ENCODE measurements at places on chromosomes 11 and 22. TPM values are rescaled to one million over a fixed set of nuclear protein-coding genes. Genes with fewer than 3 reads are reported as not detected.
A peak's percentile ranks its signal among the peaks of the same experiment; 100 is the strongest.

The PLAAT2 gene
- total RNA-seq: 0.29 TPM

DNA sequence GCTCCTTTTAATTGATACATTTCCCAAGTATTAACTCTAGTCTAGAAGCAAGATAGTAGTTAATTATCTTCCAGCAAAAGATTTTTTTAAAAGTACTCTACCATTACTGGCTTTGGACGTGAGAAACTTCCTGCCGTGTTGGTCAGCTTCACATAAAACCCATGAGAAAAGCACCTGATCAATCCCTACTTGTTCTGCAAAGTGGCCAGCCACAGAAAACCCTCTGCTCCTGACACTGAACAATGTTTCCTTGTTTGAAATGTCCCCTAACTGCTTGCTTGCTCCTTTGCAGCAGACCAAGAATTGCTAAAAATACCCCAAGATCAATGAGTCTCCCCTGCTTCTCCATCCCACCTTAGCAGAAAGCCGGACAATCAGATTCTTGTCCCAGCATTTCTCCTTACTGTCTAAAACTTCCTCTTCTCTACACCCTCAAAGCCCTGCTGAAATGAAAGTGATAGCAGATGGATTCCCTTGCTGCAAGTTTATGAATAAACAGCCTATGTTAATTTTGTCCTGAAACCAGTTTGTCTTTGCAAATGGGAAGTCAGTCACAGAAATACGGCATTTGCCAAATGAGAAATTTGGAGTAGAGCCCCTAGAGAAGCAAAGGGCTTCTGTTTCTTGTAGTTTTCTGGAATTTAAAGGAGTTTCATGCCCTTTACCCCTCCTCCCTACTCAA, 207.1 kb upstream of the ARHGAP20 start:
- no peak for DNase-seq

- DNase-seq: no peak
Observed at GRCh38 chr11:107740271-107740670, 28.4 kb upstream of the SLN start.

The FJX1 gene
- total RNA-seq: 0.17 TPM

The APBB1 gene
- total RNA-seq: 58.2 TPM

GRCh38 chr22:44625421-44625760, 76.6 kb upstream of the PRR5 start:
- DNase-seq: no peak

GRCh38 chr22:41541484-41541883, 2.8 kb downstream of the POLR3H start:
- DNase-seq: no peak

GRCh38 chr22:17562906-17563870, at the start of gene SLC25A18:
TSS of gene SLC25A18 (plus strand) at chr22:17563498. CDS start at chr22:17579945, 16,447 bp downstream.
- no peak for DNase-seq

DNA sequence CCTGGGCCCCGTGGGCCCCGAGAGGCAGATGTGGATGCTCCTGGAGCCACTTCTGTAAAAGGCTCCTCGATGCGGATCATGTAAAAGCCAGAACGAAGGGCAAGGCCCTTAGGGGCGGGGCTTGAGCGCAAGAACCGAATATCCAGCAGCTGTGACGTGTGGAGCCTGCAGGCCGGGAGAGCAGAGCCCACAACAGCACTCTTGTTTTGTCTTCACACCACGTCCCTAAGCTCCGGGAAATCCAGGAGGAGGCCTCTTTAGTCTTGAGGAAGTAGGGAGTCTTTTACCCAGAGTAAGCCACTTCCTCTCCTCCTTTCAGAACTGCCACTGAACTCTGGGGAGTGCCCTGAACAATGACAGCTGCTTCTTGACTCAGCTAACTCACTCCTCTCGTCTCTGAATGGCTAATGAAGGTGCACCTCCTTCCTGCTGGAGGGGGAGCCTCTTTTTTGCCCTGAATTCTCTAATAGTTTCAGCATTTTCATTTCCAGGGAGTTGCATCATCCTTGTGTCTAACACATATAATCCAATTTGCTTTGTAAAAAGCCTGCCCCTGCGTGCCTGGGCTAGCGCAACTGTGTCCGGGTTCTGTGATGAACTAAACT, 12.5 kb downstream of the L3MBTL2 start:
- DNase-seq: peak; percentile 67

DNA sequence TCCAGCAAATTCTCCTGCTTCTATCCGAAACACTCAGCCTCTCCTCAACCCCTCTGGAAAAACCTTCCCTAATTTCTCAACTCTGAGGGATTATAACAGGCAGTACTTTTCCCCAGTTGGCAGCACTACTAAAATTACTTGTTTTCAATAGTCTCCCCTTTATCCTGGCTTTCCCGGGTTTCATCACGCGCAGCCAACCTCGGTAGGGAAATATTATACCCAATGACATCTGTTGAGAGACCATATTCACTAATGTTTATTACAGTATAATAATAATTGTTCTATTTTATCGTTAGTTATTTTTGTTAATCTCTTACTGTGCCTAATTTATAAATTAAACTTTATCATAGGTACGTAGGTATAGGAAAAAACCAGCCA, 330 bp upstream of the POLD3 start:
- no peak for DNase-seq

The HBG2 gene
- total RNA-seq: not detected

- no peak for DNase-seq
Observed at GRCh38 chr11:23364076-23364475, 503.8 kb upstream of the CCDC179 start.

The GSTT2B gene
- total RNA-seq: not detected

- peak; percentile 26 for DNase-seq
Observed at GRCh38 chr11:34243600-34244464, 114.0 kb downstream of the ABTB2 start.

DNA sequence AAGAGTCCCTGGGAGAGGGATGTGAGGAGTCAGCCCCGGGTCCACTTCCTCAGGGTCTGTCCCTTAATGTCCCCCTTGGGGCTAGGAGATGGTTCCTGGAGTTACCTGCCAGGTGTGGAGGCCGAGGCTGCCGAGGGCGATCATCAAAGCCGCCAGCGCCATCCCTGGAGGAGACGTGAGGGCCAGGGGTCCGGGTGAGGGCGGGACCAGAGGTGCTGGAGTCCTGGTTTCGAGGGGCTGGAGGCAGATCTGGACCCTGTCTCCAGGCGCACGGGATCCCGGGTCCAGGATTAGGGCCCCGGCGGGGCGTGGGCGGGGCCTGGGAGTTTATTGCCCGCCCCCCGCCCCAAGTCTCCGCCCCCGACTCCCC, at the start of gene ART5:
Gene ART5, minus strand, starts transcription at position 292 of the 370 bp plus-strand sequence. Its CDS starts 130 bp downstream, at position 162.
- DNase-seq: no peak

- no peak for DNase-seq
Observed at GRCh38 chr22:50440544-50441249, 34.1 kb downstream of the SBF1 start.

The BRSK2 gene
- not detected for total RNA-seq

DNA sequence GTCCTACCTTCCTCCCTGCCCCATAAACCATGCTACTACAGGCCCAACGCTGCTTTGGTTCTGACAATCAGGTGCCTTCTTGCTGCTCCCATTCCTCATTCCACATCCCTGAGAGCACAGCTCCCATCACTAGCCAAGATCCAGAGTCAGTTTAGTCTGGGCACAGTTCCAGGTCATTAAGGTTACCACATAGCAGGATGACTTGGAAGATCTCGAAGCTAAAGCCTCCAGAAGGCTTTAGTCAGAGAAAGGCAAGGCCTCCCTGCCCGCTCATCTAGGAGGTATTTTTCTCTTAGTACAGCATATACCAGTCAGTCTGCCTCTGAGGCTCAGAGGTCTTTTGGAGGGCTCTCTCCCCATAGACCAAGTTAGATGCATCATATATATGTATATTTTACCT, 30.3 kb downstream of the TRIM66 start:
- DNase-seq: no peak

GRCh38 chr11:15673408-15673831, 558.7 kb downstream of the INSC start:
- no peak for DNase-seq

GRCh38 chr11:61776561-61777075, 15.8 kb downstream of the TMEM258 start:
- DNase-seq: peak; percentile 75

GRCh38 chr11:2085251-2086066, 53.7 kb downstream of the IGF2 start:
- peak; percentile 4 for DNase-seq

The VPS51 gene
- 148 TPM for total RNA-seq

GRCh38 chr22:29306175-29306834, at the start of gene GAS2L1:
TSS of gene GAS2L1 (plus strand) at chr22:29306650. CDS start at chr22:29308106, 1,456 bp downstream.
- peak; percentile 45 for DNase-seq

The SVIP gene
- total RNA-seq: 27.6 TPM

- no peak for DNase-seq
Observed at GRCh38 chr22:48718818-48719500, 1108.7 kb downstream of the BRD1 start.

GRCh38 chr11:61498767-61499341, 9.7 kb upstream of the LRRC10B start:
- DNase-seq: no peak

The ANKK1 gene
- not detected for total RNA-seq

The MS4A13 gene
- not detected for total RNA-seq

- no peak for DNase-seq
Observed at GRCh38 chr11:118238929-118239328, 13.2 kb downstream of the MPZL3 start.

The LRRC4C gene
- not detected for total RNA-seq

- DNase-seq: peak; percentile 40
Observed at GRCh38 chr11:561148-562003, 606 bp downstream of the RASSF7 start.

DNA sequence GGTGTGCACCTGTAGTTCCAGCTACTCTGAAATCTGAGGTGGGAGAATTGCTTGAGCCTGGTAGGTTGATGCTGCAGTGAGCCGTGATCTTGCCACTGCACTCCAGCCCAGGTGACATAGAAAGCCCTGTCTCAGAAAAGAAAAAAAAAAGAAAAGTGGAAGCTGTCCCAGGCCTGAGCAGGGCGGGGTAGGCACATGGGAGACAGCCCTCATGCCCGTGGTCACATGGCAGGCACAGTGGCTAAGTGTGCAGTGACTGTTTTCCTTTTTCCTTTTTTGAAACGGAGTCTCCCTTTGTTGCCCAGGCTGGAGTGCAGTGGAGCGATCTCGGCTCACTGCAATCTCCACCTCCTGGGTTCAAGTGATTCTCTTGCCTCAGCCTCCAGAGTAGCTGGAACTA, 7.8 kb downstream of the OTUB1 start:
- no peak for DNase-seq

The KRTAP5-9 gene
- total RNA-seq: 0.35 TPM

GRCh38 chr11:45655012-45655283, 10.5 kb downstream of the CHST1 start:
- no peak for DNase-seq

DNA sequence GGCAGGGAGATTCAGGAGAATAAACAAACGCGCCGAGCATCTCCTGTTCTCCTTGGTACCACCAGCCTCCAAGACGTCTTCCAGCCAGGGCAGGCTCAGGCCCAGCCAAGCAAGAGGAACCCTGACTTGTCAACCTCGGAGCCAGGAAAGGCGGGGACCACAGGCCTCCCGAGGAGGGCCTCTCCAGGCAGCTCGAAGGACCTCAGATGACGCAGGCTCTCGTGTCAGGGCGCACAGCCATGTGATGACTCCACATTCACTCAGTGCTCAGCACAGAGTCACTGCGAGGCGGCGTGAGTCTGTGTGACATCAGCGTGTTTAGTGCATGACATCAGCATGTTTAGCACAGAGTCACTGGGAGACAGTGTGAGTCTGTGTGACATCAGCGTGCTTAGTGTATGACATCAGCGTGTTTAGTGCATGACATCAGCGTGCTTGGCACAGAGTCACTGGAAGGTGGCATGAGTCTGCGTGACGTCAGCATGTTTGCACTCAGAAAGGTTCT, 241.4 kb downstream of the BRD1 start:
- DNase-seq: no peak

DNA sequence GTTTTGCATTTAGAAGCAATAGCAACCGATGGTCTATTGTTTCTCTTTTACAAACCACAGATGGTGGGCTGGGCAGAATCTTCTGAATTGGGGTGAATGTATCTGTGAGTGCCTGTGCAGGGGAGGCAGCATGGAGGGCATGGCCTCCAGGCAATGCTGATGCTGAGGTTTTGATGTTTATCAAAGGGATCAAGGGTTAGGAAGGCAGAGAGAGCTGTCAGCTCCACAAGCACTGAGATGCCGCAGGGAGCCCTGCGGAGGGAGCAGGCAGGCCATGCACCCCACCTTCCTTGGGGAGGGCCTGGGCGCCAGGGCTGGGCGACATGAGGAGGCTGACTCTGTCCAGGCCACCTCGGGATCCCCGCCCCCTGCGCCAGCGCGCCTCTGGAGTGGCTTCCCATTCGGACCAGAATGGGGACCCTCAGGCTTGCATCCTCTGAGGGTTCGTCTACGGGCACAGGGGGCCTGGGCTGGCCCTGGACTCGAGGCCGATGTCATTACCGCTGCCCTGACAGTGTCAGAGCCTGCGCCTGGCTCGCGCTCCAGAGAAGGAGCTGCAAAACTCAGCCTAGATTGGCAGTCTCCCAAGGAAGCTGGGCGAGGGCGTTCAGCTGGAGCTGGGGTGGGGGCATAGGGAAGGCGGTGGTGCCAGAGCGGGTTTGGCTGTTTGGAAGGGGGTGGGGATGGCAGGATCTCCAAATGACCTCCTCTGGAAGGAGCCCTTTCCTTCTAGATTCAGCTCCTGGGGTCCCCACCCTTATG, 13.9 kb upstream of the TH start:
- no peak for DNase-seq

The RASGRP2 gene
- 300 TPM for total RNA-seq

DNA sequence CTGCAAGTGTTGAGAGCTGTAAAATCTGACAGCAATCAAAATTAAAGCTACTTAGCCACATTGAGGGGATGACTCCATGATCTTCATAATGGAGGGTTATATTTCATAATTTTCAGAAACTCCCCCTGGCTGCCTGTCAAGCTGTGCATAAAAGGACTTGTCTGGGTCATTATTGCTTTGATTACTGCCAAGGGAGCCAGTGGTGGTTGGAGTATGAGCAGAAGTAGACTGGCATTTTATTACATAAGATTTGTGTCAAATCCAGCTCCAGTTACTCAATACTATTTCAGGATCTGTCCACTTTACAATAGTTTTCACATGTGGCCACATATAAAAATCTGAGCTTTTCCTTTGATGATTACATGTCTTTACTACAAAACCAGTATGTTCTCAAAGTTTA, 108.9 kb upstream of the SLC5A12 start:
- DNase-seq: no peak

DNA sequence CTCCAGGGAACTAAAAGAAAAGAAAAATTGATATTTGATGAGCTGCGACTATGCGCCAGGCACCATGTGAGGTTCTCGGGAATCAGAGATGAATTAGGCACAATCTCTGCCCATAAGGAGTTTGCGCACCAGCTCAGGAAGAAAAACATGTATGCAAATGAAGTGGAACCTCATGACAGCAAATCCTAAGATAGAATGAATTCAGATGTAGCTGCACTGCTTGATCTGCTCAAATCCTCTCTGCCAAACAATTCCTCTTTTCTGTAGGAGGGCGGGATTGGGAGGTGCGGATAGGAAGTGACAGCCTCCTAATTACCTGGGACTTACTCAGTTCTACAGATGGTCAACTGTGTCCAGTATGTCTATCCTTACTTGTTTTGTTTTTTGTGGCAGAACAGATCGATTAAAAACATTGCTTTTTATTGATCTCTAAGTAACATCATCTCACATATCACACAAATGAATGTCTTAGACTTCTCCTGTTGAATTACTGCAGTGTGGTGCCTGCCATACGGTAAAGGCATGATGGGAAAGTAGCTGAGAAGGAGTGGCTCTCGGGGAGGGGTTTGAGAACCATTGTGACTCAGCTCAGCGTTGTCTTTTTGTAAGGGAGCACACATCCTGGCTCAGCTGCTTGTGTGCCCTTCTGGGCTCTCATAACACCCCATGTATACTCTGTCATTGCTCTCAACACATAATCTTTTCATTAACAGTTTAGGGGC, 13.9 kb downstream of the CRTAM start:
- DNase-seq: peak; percentile 29

The FUT4 gene
- 7.8 TPM for total RNA-seq

The PGM2L1 gene
- 9.9 TPM for total RNA-seq

The OR52N4 gene
- 1.1 TPM for total RNA-seq

All from activated CD4-positive, alpha-beta T cell treated with anti-CD3 and anti-CD28 coated beads, Interleukin-2, amount 10 ng/mL, durations not matched to agents 7 days and 5 days (primary cell).